Stimulated activated CD4-positive, alpha-beta T cell treated with anti-CD3 and anti-CD28 coated beads, Interleukin-2, amount 100 ng/mL, for 24 hours (primary cell): ENCODE measurements at places on chromosomes 4 and X.
A peak's percentile ranks its signal among the peaks of the same experiment; 100 is the strongest.

- DNase-seq: no peak
Observed at GRCh38 chr4:15898902-15899301, 39.6 kb downstream of the FGFBP1 start.

DNA sequence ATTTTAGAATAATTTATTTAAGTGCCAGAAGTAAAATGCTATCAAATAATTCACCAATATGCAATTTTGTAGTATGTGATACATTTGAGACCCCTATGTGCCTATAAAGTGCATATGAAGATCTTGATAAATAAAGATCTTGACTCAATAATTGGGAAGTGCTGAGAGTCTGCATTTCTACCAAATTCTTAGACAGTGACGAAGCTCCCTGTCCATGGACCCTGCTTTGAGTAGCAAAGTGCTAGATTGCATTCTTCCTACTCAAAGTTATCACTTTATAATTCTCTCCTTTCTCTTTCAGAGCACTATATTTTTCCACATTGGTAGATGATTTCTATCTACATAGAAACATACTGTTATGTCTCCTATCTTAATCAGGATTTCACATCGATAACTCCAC lies 1393.9 kb downstream of the ARAP2 start:
- DNase-seq: no peak

DNA sequence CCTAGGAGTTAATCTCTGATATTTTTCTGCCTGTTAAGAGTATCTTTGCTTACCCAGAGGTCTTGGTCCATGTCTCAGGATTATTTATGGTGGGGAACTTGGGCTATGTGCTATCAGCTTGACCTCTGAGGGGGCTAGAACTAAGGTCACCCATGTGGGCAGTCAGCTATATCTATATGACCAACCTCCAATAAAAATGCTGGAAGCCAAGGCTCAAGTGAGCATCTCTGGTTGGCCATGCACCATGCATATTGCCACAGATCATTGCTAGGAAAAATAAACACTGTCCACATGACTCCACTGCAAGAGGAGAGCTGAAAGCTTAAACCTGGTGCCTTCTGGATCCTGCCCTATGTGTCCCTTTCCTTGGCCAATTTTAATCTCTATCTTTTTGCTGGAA lies 196.5 kb upstream of the SLC7A11 start:
- DNase-seq: no peak

DNA sequence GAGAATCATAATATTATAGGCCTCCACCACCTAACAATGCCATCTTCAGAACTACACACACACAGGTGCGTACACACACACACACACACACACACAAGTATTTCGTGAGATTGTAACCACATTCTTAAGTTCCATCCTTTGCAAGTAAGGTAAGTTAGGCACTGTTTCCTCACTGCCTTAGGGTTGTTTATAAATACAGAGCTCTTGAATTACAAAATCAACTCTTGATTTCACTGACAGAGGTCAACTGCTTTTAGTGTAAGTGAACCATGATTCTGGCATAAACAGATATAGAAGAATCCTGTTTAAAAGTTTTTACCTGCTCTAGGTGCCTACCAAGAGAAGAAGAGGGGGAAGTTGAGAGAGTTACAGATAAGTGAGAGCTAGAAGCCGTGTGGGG lies 166.1 kb downstream of the DMD start:
- DNase-seq: no peak

DNA sequence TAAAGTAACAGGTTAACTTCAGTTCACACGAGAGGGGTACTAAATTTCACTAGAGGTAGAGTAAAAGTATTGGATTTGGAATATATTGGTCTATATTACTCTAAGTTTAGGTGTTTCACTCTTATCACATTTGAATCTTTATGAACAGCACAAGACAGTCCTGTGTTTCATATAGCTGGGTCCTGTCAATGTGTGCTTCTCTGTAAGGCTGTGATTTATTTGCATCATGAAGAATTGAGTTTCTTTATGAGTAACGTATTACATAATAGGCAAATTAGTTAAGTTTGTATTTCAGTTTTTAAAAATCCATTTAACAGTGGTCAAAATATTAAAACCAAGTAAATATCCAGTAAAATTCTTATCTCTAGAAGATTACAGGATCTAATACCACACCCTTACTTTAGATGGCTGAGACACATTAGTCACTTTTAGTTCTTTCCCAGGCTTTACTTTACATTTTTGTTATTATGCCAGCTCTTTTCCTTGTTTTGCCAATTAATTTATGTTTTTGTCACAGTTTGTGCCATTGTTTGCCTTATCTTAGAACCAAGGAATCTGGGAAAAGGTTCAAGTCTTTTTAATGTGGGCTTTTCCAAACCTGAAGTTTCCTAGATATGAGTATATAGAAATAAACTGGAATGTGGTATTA lies 32.1 kb downstream of the NUDT6 start:
- DNase-seq: no peak

GRCh38 chrX:112512509-112512908 lies 167.2 kb downstream of the LHFPL1 start:
- no peak for DNase-seq

- no peak for DNase-seq
Observed at GRCh38 chr4:169800541-169800940, 42.8 kb upstream of the HPF1 start.

- DNase-seq: no peak
Observed at GRCh38 chr4:176320976-176321361, 1.2 kb downstream of the SPCS3 start.

DNA sequence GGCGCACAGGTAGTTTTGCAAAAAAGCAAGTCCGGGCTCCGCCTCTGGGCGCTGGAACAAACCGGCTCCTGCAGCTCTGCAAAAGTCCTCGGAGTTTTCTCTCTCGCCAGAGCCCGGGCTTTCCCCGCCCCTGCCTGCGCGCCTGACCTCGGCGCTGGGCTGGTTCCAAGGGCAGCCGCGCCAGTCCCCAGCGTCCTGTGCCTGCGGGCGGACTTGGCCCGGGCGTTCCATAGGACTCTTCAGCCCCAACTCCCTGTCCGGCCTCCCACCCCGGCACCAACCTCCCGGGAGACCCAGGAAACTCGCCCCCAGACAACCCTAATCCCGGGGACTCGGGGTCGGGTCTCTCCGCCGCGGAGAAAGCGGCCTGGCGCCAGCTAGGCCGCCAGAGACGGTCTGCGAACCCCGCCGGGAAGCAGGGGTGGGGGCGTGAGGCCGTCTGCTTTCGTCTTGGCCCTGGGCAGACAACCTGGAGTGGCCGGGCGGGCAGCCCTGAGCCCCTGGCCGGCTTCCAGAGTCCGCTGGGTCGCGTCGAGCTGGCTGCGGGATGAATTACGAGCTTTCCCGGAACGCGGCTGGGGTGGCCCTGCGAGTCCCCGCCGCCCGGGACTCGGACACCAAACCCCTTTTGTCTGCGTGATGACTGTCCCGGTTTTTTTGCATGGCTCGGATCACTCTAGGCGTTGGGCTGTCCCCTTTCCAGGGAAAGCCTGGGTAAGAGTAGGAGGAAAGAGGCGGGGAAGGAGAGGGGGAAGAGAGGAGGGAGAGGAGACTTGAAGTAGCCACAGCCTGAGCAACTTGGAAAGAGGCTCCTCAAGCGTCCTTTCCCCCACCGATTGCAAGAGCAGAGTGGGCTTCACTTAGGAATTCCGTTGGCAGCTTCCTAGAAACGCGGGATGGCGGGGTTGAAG lies 916 bp downstream of the MXRA5 start:
- DNase-seq: no peak

- DNase-seq: peak; percentile 13
Observed at GRCh38 chrX:46587158-46587557, 13.6 kb downstream of the CHST7 start.

GRCh38 chr4:132839070-132839469 lies 310.0 kb upstream of the PCDH10 start:
- DNase-seq: no peak

DNA sequence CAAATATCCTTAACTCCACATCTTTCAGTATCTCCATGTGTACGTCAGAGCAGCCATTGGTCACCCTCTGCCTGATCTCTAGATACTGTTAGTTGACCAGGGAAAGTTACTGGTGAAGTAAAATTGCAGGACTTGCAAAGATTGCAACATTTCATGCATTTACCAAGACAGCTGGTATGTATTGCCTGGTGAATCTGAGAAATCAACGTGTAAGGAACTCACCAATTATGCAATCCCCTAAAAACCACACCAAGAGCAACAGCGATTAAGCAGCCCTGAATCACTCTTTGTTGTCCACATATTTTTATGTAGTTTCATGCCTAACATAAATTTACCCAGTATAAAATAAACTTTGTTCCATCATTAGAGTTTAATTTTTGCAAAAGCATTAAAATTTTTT lies 271.2 kb downstream of the NLGN4X start:
- no peak for DNase-seq

DNA sequence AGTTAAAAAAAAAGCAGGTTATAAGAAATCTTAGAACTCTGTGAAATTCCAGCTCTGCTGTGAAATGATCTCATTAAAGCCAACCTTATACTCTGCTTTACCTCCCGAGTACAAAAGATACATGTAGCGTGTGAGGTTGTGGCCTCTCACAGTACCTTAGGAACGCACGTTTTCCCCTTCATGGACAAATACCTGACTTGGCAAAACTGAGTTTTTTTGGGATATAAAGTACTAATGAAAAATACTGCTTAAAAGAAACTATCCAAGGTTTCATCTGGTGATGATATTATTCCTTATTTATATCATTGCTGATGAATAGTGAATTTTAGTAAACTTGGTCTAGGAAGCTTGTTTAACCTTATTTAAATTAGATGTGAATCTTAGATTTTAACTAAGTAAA lies 48.9 kb downstream of the WWC2 start:
- DNase-seq: no peak

DNA sequence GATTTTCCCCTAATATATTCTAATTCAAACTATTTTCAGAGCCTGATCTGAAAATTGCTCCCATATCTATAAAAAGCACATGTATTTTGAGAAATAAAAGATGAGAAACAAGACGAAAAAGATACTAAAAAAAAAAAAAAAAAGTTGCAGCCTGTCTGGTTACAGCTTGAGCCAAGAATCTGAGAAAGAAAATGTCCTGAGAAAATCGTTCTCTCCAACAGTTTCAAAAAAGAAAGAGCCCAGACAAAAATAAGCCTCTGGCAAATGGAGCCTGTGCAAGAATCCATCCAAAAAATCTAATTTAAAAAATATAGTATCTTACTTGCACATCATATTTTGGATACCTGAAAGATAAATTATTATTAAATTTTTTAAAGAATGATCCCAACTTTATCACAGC lies 163.0 kb upstream of the TBL1X start:
- DNase-seq: no peak

GRCh38 chrX:78712336-78712735 lies 35.2 kb upstream of the LPAR4 start:
- DNase-seq: no peak

- no peak for DNase-seq
Observed at GRCh38 chrX:57121816-57122215, 468 bp upstream of the SPIN2B start.

- no peak for DNase-seq
Observed at GRCh38 chr4:11590132-11590531, 161.4 kb upstream of the HS3ST1 start.

DNA sequence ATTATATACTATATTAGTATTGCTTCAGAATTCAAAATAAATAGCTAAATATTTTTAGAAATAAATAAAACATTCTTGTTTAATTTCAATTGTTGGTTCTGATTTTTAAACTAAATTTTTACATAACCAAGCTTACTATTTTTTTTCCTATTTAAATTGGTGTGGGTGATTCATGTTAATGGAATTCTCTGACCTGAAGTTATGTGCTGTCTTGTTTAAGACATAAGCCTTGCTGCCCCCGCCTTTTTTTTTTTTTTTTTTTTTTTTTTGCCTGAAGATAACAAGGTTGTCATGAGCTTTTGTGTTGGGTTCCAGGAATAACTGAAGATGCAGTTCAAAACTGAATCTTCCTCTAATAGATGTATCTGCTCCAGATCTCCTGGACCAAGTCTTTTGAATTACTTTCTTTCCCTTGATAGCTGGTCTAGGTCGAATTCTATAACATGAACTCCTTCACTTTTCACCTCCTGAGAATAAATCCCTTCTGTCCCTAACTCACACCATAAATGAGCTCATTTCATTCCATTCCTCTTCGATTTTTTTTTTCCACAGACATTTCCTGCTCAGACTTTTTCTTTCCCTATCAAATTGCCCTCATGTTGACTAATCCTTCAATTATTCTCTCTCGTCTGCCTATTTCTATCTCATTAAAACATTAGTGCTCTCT lies 261.5 kb upstream of the FTHL17 start:
- no peak for DNase-seq

- DNase-seq: no peak
Observed at GRCh38 chr4:15868826-15869413, 69.6 kb downstream of the FGFBP1 start.

- DNase-seq: no peak
Observed at GRCh38 chrX:15136795-15137194, 133.1 kb downstream of the ASB9 start.

DNA sequence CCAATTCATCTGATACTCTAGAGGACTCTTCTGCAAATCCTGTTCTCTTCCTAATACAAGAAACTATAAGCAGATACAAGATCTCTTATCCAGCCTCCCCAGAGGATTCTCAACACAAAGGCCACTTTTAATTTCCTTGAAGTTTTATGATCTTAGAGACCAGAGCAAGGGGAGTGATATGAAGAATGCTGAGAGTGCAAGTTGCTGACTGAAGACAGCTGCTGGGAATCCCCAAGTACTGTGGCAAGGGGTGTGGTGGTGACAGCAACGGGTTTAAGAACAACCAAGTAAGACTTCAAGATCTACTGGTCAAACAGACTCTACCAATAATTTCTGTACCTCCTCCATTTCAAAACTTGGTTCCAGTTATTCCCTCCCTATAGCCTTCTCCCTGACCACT lies 7.0 kb downstream of the AMMECR1 start:
- peak; percentile 37 for DNase-seq

DNA sequence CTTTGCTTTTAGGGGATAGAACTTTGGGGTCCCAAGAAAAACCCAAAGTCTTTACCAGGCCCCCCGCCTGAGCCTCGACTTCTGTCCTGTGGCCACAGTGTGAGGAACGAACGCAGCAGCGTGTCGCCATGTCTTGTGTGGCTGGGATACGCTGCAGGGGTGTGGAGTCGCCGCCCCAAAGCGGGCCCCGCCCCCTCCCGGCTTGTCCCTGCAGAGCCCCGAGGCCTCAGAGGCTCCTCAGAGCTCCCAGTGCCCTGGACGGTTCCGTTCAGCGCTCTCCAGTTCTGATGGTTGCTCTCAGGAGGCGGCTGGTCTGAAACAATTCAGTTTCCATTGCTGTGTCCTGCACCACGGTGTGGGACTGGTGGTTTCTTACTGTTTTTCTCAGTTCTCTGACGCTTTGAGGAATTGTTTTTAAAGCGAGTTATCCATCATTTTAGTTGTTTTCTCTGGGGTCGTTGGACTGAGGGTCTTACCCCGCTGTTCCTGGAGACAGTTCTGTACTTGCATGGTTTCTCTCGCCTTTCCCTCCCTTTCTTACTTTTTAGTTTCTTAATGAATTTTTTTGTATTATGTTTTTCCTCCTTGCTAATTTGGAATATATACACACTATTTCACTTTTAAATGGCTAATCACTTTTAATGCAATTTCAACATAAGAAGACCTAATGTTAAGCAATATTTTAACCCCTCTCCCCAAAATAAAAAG lies 1.6 kb upstream of the IDUA start:
- DNase-seq: peak; percentile 79
